ENCODE measurements at places on chromosomes 6 and 20.

DNA sequence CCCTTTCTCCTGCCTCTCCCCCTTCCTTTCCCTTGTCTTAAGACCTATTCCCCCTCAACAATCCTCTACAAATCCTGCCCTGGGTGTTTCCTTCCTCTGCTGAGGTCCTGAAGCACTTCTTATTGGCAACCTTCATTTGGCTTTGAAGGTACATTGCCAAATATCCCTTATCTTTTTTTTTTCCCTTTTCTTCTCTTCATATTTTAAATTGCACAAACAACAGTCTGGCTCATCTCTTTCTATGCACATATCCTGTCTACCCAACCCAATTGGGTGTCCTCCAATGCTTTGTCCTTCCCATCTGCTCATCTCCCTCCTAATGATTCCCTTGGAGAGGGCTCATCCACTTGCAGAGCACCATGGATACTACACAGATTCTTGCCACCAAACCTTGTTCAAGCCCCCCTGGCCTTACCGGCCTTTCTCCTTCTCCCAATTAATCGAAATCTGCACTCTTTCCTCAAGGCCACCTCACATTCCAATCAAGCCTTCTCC lies 537.9 kb upstream of the JARID2 start:
- DNase-seq: no peak

DNA sequence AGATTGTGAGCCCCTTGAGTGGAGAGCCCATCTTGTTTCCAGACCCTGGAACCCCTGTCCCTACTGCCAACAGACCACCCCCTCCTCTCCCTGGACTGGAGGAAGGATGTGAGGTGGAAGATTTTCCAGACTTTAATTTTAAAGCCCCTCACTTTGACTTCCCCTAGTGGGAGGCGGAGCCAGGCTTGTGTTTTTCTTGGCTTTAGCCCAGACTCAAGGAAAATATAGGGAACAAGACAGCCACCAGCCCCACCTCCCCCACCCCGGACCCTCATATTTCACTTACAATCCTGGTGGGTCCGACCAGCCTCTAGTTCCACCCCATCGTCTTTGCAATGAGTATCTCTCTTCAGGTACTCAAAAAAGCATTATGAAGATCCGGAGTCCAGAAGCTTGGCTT lies 40.8 kb downstream of the NCR2 start:
- no peak for DNase-seq

DNA sequence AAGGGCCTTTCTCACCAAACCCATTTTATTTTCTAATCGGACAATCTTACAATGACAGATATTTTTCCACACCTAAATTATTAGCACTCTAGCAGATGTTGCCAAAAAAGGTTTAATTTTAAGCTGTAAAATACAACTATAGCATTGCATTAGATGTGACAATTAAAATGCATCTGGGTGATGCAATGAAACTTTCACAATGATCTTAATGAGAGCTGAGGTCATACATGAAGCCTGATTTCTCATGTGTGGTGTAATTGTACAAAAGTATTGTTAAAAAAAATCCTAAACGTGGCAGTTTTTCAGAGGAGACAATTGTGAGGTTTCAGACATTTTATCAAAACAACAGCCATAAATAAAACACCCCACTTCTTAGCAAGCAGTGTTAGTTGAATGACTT lies 606.0 kb downstream of the HDGFL1 start:
- no peak for DNase-seq

GRCh38 chr6:18216411-18216810 lies 47.9 kb downstream of the DEK start:
- DNase-seq: no peak

- DNase-seq: no peak
Observed at GRCh38 chr6:109183109-109183650, 87.9 kb downstream of the CEP57L1 start.

DNA sequence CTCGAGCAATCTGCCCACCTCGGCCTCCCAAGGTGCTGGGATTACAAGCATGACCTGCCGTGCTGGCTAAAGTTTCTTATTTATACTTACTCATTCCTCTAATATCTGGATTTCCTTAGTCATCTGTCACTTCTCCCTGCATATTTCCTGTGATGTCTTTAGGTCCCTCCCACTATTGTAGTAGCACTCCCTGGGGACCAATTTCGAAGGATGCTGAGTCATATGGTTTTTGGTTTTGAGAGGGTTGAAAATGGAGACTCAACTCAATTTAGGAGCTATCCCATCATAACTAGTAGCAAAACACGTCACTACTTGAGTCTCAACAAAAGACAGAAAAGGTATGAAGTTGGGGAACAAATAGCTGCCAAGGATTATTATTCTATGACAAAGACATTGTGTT lies 20.2 kb downstream of the MCUR1 start:
- no peak for DNase-seq

- DNase-seq: no peak
Observed at GRCh38 chr20:51461306-51461705, 81.2 kb downstream of the NFATC2 start.

DNA sequence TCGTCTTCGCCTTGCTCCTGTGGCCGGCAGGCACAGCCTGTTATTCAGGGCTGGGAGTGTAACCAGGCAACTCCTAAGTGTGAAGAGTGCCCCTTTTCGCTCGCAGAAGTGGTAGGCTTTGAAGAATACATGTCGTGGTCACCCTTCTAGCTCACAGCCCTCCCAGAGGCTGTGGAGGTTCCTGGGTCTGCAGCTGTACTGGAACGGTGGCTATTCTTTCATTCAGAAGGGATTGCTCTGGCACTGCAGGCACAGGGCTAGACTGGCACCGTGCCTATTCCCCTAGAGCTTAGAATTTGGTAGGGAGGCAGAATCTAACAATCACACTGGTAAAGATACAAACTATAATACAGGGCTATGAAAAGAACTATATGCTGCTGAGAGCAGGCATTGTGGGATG lies 1.1 kb upstream of the SRSF12 start:
- DNase-seq: no peak

GRCh38 chr6:35259948-35260590 lies 534 bp downstream of the ZNF76 start:
- DNase-seq: no peak

DNA sequence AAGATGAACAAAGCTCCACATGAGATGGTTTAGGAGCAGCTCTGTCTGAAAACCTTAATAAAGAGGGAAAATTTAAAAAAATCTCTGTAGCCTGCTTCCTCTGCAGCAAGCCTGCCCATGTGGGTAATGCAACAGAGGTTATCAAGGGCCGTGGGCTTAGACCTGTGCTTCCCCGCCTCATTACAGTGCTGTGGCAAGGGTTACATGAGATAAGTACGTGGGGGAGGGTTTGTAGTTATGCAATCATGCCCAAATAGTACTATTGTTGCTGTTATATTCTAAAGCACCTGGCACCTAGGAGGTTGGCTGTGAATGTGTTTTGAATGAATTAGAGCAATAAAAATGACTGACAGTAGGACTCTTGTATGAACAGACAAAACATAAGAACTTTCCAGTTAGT lies 68.3 kb downstream of the PKHD1 start:
- no peak for DNase-seq

GRCh38 chr6:107488875-107489635 lies 862 bp upstream of the SOBP start:
- no peak for DNase-seq

DNA sequence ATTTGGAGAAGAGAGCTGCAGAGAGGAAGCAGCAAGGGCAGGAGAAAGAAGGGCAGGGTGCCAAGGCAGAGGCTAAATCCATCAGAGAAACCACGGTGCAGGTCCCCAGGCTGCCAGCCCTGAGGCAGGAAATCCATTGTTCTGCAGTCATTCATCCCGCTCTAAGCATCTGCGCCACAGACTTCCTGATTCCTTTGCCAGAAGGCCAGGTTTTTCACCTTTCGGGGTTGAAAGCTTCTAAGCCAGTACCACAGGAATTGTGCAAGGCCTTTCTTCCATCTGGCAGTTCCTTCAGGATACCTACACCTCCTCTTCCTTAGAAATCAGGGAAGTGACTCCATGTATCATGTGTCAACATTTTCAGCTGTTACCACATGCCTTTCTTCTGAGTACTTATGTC lies 45.6 kb downstream of the ADGRF5 start:
- peak; percentile 57 for DNase-seq

GRCh38 chr20:38050686-38051085 lies 17.1 kb downstream of the RPRD1B start:
- no peak for DNase-seq

GRCh38 chr20:35311822-35312221 lies 19.6 kb upstream of the FAM83C start:
- no peak for DNase-seq

DNA sequence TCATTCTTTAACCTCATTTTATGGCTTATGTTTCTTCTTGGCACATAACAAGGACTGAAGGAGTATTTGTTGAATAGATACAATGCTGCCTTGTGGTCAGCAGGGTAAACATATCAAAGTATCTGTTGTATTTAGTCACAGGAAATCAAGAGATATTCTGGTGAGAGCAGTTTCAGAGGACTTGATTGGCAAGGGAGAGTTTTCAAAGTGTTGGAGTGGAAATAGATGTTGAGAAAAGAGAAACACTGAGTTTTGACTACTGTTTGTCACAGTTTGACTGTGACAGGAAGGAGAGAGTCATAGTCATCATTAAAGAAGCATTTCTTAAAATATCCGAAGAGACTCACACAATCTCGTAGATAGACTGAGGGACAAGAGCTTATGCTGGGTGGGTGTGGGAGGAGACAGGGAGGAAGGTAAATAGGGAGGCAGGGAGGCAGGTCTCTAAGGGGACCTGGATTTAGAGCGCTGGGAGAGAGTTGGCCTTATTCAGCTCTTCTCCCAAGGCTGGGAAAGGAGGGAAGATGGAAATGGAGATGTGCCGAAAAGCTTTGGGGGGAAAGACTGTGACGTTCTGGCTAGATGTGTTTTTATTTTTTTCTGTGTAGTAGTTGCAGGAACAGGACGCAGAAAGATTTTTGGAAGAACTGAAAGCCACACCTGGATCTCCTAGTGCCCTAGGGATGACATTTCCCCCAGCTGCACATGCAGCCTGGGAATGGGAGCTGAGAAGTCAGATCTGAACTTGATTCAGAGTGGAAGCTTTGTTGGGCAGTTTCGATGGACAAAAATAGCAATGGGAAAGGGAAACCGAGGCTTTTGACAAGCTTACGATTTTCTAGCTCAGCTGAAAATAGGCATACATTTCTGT lies 65.0 kb upstream of the IFNGR1 start:
- DNase-seq: no peak

GRCh38 chr6:25279748-25280343 lies 672 bp downstream of the CARMIL1 start:
- DNase-seq: no peak

GRCh38 chr20:5888041-5888440 lies 62.3 kb downstream of the TRMT6 start:
- no peak for DNase-seq
